Nucleus accumbens (tissue), 56 donors: ENCODE measurements at places on chromosomes 2 and 18.

DNA sequence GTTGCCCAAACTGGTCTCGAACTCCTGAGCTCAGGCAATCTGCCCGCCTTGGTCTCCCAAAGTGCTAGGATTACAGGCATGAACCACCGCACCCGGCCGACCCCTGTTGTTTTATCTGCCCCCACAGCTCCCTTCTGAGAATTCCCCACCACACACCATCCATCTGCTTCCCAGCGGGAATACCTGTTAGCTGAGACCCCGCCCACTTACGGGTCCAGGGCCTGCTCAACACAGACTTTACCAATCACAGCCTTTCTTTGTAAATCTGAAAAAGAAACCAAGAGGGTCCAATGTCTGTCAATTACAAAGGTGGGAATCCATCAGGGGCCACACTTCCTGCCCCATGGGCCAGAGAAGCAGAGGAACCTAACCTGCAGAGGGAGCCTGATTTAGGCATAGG lies 14.2 kb upstream of the CABLES1 start:
- DNase-seq: no peak

- no peak for DNase-seq
These were observed 28.6 kb upstream of the NFU1 start for GRCh38 chr2:69465513-69466456.

DNA sequence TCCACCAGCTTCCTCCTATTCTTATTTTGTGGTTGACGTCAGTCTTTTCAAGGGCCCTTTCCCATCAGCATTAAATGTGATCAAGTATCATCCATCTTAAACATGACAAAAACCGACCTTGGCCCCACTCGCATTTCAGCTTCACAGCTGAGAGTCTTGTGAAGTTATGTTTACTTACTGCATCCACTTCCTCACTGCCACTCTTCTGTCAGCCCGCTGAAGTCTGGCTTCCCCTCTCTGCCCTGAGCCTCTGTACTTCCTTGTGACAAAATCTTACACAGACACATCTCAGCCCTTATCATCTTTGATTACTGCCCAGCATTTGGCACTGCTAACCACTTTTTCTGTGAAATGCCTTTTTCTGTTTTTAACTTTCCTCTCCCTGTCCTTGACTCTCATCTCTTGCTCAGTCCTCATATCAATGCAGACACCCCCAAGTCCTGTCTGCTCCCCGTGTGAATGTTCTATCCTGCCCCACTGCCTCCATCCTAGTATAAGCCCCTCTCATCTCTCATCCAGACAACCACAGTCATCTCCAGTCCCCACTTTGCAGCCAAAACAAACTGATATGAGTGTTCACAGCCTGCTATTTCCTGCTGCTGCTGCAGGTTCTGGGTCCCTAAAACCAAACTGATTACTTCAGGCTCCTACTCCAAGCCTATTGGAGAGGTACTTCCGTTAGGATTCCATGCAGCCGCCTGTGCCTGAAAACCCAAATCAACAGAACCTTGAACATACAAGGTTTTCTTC lies 31.4 kb downstream of the FOSL2 start:
- no peak for DNase-seq

DNA sequence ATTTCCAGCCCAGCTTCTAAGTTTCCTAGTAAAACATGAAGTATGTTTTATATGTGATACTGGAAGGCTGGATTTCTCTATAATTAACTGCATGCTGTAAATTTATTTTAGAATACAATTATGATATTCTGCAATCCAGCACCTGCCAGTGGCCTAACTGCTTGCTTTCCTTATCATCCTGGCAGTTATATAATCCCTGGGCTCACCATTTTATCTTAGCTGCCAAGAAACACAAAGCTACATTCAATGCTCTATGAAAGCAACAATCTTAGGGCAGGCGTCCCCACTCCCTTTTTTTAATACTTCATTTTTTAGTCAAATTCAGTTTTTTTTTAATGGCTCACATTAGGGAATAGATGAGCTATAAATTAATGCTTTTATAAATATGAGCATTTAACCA lies 38.4 kb upstream of the UBXN4 start:
- DNase-seq: no peak

DNA sequence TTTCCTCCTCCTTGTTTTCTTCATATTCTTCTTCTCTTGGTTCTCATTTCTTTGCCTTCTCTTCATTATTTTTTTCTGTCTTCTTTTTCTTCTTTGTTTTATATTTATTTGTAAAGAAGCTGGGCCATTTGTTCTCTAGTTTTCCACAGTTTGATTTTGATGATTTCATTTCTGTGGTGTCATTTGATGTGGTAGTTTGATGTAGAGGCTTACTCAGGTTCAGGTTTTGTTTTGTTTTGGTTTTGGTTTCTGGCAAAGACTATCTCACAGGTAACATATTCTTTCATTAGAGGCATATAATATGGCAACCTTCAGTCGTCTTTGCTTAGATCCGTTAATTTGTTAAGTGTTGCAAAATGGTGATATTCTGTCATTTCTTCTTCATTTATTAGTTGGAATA lies 75.3 kb downstream of the BABAM2 start:
- no peak for DNase-seq

GRCh38 chr2:172439509-172439860 lies 12.1 kb downstream of the ITGA6 start:
- DNase-seq: no peak

DNA sequence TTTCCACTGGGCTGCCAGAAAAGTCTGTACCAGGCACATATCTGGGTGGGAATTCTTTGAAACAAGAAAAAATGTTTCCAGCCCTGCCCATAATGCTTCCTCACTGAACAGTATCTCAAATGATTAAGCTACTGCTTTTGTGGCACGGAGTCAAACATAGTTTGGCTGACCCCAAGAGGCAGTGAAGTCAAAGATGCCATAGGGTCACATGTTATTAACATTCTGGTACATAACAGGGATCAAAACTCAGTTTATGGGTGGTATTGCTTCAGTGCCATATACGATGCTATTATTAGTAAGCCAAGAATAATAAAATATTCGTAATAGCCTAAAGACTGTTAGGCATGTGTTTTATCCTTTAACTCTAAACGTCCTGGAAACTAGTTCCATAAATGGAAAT lies 112.4 kb downstream of the FEZ2 start:
- DNase-seq: no peak

GRCh38 chr18:60311676-60312360 lies 60.8 kb downstream of the MC4R start:
- no peak for DNase-seq

- DNase-seq: no peak
These were observed 260.5 kb downstream of the LTBP1 start for GRCh38 chr2:33207151-33207740.

- DNase-seq: no peak
These were observed 497.9 kb upstream of the FANCL start for GRCh38 chr2:58739033-58739432.

DNA sequence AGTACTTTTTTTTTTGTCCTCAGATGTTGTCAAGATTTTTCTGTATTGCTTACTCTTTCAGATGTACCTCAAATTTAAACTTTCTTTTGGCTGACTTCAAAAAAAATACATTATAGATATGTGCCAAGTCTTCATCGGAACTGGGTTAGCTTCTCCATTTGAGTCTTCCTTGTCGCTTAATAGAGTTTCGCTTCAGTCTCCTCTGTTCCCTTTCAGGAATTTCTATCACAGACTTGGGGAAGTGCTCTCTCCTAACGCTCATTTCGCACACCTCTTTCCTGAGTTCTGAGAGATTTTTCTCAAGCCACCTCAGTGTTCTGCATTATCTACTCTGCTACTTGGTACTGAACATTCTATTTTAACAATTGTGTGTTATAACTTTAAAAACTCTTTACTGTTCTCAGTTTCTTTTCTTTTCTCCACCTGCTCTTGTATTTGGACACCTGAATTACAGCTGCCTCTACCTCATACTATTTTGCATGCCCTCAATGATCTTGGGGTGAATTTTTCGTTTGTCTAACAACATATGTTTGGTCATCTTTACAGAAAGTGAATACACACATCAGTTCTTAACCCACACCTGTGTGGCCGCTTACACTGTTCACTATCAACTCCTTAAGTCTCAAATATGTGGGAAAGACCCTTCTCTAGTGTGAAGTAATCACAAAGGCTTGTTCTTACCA lies 16.5 kb downstream of the PTPN2 start:
- no peak for DNase-seq

GRCh38 chr2:226387499-226387942 lies 412.1 kb downstream of the IRS1 start:
- DNase-seq: no peak

- no peak for DNase-seq
These were observed 9.9 kb downstream of the ALPP start for GRCh38 chr2:232388324-232388891.

DNA sequence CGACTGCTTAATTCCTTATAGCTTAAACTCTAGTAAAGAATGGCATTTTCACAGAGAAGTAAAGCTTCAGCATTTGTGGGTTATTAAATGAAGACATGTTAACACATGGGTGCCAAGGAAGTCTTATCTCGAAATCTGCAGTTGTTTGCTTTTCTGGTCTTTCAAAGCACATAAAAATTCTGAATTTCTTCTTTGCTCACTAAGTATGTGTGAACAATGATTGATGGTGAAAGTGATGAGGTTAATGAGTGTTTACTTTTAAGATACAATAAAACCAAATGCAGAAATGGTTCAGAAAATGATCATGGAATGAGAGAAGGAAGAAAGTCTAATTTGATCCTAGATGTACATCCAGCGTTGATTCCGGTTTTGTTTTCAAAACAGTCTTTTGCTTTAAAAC lies 234.6 kb upstream of the RAB12 start:
- no peak for DNase-seq

GRCh38 chr18:25921677-25922421 lies 168.6 kb downstream of the SS18 start:
- no peak for DNase-seq

GRCh38 chr2:6785493-6785892 lies 80.2 kb downstream of the CMPK2 start:
- DNase-seq: no peak

- peak; percentile 84 for DNase-seq
These were observed 821 bp downstream of the TYMS start for GRCh38 chr18:658001-658946.

DNA sequence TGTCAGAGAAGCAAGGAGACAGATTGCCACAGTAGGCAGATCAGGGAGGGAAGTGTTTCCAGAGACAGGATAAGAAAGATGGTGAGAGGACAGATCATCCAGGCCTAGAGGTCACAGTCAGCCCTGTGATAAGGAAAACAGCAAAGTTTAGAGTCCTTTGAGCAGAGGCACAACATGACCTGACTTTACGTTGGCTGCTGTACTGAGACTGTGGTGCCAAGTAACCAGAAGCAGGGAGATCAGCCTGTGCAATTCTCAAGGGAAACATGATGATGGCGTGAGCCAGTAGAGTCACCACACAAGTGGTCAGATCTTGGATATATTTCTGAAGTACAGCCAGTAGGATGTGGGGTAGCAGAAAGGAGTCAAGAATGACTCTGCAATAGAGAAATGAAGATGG lies 43.7 kb downstream of the SMC6 start:
- DNase-seq: no peak

- no peak for DNase-seq
These were observed 20.9 kb upstream of the KLF11 start for GRCh38 chr2:10022445-10022844.

DNA sequence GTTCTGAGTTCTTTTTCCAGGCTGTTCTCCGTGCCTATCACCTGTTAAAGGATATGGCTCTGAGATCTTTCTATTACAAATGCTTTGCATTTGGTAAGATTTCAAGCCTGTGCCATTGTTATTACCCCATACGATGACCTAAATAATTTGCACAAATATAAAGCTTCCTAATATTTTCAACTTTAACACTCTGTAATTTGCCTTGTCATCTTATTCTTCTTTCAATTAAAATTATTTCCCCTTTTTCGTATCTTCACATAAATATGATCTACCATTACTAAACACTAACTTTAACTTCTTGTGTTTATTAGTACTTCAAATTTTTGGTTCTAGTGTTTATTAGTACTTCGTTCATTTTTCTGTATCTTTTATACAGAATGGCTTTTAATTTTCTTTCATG lies 3.2 kb upstream of the MSL3B start:
- no peak for DNase-seq

- DNase-seq: no peak
These were observed 27.1 kb downstream of the TTC39C start for GRCh38 chr18:24041691-24042090.
